Effector CD4-positive, alpha-beta T cell (primary cell): ENCODE measurements at places on chromosomes 2 and 18.

GRCh38 chr2:36373149-36373926 lies 17.8 kb downstream of the CRIM1 start:
- no peak for DNase-seq

DNA sequence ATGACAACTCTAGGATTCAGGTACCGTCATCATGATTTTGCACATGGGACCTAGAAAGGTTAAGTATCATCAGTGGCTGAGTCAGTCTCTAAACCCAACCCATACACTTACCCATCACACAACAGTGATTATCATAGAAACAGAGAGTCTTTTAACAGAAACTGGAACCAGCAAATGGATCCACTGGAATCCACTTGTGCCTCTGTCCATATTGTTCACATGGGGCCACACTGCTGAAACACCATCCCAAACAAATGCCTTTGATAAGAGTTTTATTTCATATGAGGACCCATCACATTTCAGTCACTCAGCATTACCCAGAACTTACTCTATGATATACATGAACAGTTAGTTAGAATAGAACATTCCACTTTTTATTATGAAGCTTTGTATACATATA lies 430.0 kb downstream of the STK39 start:
- DNase-seq: no peak

GRCh38 chr18:35559867-35560266 lies 21.7 kb upstream of the GALNT1 start:
- DNase-seq: no peak

DNA sequence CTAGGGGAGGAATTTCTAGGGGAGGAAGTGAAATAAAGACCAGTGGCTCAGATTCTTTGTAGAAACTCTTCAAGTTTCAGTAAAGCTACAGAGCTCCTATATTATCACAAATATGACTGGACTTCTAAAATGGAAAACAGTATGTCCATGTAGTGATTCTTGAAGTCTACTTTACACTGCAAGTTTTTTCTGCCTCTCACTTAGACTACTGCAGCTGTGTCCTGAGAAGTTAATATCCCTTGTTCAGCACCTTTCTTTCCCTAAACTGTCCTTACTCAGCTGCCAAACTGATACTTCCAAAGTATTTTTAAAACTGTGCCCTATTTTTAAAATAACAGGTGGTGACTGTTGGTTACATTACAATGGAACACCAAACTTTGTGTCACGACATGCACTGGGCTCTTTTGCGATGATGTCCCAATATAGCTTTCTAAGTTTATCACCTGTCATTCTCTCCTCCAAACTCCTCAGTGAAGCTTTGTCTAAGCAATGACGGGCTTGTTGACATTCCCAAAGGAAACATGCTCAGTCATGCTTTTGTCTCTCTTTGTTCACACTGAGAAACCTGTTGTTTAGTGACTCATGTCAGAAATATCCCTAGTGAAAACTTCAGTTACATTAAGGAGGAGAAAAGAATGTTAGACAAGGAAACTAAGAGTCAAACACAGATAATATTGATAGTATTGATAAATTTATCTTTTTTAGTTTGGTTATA lies 341.1 kb downstream of the ARL6IP6 start:
- no peak for DNase-seq

DNA sequence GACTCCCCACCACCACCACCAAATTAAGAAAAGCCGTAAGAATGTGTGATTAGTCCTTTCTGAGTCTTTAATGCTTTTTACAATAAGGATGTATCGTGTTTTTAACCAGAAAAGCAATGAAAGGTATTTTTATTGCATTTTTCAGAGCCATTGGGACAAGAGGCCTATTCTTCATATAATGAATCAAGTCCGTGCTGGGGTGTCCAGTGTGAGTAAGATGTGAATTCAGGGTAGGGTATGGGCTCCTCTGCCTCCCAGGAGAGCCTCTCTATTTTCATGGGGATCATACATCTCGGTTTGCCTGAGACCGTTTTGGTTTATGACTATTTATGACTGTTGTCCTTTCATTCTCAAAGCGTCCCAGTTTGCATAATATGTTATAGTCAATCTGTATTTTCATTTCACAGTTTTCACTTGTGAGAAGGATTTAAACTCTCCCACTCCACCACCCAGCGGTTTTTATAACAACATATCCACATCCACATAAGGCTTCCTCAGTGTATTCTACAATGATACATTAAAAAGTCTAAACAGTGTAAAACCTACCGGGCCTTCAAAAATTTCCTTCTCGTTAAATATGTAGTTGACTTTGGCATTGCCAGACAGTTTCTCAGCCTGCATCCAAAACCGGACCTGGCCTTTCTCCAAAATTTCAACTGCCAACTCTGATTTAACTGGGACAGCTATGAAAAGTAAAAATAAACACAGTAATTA lies 80.8 kb upstream of the LPIN2 start:
- DNase-seq: no peak

DNA sequence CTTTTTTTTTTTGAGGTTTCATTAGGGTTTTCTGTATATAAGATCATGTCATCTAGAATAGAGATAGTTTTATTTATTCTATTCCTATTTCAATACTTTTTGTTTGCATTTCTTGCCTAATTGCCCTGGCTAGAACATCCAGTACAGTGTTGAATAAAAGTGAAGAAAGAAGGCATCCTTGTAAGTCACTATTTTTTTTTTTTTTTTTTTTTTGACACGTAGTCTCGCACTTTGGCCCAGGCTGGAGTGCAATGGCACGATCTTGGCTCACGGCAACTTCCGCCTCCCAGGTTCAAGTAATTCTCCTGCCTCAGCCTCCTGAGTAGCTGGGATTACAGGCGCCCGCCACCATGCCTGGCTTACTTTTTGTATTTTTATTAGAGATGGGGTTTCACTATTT lies 27.8 kb upstream of the RANBP2 start:
- DNase-seq: no peak

- no peak for DNase-seq
Observed at GRCh38 chr2:80889009-80889408, 584.5 kb upstream of the LRRTM1 start.

DNA sequence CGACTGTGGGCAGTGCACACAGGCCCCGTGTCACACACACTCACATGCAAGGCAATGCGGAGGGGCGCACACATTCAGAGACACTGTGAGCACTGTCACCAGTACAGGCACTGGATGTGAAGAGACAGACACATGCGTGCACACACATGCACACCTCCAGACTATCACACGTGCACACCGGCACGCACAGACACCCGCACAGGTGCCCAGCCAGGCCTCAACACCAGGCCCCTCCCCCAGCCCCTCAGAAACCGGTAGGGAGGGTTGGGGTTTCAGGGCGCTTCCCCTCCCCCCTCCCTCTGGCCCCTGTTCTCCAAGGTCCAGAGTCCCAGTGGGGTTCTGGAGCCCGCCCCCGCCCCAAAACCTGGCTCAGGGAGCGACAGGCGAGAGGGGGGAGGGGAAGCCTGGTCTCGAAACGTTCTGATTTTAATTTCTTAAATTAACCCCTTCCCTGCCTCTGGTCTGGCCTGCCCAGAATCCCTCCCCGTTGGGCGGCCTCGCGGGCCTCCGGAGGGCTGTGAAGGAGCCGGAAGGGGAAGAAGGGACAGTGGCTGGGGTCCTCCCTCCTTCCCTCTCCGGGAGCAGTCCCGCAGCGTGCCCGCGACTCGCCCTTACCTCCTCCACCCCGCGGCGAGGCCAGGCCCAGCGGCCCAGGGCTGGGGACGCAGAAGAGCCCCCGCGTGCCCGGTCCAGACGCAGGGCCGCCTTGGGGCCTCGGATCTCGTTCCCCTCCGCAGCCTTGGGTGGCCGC lies 558 bp downstream of the FBXO41 start:
- no peak for DNase-seq

- DNase-seq: no peak
Observed at GRCh38 chr2:173221132-173221695, 133.5 kb upstream of the CDCA7 start.

DNA sequence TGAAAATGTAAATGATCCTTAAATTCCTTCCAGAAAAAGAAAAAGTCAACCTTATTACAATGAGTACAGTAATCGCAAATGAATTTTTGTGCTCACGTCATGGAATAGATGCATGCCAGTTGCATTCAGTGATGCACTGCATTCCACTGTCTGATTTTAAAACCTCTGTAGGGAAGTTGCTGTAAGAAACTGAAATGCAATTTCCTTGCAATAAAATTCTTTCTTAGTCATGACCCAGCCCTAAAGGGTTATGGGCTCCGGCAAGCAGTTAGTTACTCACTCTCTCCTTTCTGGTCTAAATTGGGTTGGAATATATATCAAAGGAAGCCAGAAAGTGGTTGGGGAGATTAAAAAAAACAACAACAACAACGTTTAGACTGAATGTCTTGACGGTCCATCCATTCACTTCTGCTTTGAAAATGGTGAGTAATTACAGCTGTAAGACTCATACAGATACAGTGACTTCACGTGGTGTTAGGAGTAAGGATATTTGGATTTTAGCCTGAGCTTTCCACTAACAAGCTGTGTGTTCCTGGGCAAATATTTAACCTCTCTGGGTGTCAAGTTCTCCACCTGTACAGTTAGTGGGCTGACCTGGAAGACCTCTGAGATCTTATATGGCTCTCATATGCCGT lies 8.6 kb upstream of the RND3 start:
- no peak for DNase-seq

- DNase-seq: no peak
Observed at GRCh38 chr2:239393388-239393940, 7.4 kb downstream of the HDAC4 start.

DNA sequence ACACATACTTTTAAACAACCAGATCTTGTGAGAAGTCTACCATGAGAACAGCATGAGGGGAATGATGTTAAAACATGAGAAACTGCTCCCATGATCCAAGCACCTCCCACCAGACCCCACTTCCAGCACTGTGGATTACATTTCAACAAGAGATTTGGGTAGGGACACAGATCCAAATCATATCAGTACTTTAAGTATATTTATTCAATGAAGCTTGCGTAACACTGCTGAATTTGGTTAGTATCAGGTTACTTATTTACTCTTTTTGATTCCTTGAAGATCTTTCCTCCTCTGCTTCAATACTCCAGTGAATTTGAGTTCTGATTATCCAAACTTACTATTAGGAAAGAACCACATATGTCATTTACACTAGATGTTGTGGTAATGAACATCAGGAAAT lies 418.6 kb downstream of the PIK3C3 start:
- no peak for DNase-seq

GRCh38 chr2:119156105-119156890 lies 2.3 kb downstream of the C1QL2 start:
- DNase-seq: no peak

DNA sequence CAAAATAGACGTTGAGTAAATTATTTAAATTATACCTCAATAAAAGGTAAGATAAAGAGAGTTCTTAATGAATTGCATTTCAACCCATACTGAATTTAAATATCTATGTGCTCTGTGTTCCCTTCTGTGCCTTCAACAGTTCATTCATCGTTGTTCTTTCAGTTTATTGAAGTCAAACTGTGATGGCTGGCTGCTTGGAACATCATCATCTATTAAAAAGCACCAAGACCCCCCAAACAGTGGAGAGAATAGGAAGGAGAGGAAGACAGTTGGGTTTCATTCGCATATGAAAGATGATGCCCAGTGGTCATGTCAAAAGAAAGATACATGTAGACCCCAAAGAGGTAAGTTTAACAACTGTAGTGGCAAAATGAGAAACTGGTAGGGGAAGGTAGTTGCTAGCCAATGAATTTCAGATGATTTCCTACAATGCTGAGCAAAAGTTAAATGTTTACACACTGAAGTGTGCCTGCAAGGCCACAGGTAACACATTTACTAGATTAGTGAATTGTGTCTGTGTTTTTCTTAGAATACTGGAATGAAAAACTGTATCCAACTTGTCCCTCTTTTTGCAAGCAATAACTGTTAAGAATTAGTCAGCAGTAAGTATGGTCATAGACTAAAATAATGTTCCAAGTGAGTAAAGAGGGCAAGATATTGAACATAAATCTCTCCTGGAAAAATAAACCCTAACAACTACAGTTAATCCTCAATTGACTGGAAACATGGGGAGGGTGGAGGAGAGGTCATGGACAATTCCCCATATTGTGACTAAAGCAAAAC lies 331.3 kb downstream of the KIAA1328 start:
- no peak for DNase-seq

DNA sequence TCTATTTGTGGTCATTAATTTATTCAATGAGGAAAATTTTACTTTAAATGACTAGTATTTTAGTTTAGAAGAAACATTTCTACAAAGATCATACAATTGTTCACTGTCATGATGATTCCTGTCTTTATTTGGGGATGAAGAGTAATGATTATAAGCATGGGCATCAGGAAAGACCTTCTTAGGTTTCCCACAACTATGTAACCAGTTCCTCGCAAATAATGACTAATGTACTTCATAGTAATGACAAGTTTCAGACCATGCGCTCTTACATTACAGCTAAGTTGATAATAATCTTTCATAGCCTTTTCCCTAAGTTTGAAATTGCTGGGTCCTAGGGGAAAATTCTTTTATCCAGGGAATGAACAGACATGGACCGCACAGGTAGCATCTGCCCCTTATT lies 90.5 kb downstream of the MYO5B start:
- no peak for DNase-seq

- no peak for DNase-seq
Observed at GRCh38 chr2:165440367-165440766, 29.1 kb upstream of the CSRNP3 start.

DNA sequence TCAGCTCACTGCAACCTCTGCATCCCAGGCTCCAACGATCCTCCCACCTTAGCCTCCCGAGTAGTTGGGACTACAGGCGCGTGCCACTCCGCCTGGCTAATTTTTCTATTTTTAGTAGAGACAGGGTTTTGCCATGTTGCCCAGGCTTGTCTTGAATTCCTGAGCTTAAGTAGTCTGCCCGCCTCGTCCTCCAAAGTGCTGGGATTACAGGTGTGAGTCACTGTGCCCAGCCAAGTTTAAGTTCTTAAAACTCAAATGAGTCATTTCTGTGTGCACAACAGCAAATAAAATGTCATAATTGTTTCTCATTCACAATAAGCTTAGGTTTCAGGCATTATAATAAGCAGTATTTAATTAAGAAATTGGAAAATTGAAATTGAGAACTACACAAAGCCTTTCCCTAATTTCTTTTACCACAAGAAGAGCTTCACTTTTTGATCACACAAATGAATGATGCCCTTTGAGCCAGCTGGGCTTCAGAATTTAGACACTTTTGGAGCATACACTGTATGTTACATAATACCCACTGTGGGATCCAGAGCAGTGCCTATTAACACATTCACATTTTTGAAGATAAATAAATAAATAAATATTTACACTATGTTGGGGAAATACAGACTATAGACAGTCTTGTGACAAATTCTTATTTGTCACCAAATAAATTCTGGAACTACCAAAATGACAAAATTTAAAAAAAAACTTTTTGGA lies 8.6 kb upstream of the ME2 start:
- DNase-seq: no peak

DNA sequence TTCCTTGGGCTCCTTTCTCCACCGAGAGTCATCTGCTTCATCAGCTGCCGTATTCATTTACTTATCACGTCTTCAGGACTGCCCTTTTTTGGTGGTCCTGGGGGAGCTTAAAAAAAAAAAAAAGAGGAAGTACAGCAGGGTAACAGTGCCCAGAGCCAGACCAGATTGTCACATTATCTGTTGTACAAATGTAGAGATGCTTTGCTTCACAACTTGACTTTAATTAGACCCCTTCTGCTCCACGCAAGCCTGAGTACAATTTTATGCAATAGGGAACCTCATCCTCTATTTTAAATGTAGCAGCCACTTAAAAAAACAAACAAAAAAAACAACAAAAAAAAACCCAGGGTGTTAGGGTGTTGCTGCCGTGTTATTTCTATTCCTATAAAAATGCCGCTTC lies 128.3 kb downstream of the PRPF40A start:
- DNase-seq: no peak
